ENCODE measurements at places on chromosomes 7 and 10.

- DNase-seq: no peak
Measured at GRCh38 chr10:111392910-111393309, 316.1 kb downstream of the ADRA2A start.

- no peak for DNase-seq
Measured at GRCh38 chr10:42987575-42987974, 89.3 kb upstream of the RET start.

DNA sequence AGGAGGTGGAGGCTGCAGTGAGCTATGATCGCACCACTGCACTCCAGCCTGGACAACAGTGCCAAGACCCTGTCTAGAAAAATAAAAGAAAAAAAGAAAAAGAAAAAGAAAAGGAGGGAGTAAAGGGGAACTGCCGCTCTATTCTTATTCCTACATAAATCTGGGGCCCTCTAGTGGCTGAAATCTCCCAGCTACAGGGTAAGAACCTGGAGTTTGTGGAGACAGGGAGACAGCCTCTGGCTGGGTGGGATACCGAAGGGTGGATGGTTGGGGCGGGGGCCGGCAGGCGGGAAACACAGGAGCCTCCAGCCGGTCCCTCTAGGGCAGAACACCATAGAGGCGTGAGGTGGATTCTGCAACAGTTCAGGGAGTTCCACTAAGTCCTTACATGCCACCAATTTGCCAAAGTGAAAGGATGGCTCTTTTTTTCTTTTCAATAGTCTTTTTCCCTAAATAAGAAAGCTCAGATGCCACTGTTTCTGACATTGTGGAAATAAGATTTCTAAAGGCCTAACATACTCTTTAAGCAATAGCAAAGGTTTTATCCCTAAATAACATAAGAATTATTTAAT is 117.3 kb downstream of the SVIL start:
- no peak for DNase-seq

- DNase-seq: no peak
Measured at GRCh38 chr10:79144351-79145173, 75.8 kb downstream of the ZMIZ1 start.

DNA sequence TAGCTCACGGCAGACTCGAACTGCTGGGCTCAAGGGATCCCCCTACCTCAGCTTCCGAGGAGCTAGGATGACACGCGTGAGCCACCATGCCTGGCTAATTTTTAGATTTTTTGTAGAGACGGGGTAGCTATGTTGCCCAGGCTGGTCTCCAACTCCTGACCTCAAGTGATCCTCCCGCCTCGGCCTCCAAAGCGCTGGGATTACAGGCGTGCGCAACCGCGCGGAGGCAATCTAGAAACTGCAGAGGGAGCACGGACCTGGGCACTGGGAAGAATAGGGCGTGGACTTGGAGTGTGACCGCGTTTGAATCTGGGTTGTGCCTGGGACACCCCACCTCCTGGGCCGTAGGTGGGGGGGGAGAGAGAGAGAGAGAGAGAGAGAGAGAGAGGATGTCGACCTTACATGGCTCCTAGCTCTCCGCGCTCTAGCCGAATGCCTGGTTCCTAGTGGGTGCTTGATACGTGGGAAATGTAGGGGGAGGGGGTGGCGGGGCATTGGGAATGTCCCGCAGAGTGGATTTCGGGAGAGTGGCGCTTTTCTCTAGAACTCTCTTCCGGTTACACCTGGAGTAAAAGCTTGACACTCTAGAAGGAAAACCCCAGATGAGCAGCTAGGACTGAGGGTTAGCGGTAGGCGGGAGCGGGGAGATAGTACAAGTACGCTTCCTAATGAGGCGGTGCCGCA is 1.2 kb upstream of the MAP3K8 start:
- no peak for DNase-seq

DNA sequence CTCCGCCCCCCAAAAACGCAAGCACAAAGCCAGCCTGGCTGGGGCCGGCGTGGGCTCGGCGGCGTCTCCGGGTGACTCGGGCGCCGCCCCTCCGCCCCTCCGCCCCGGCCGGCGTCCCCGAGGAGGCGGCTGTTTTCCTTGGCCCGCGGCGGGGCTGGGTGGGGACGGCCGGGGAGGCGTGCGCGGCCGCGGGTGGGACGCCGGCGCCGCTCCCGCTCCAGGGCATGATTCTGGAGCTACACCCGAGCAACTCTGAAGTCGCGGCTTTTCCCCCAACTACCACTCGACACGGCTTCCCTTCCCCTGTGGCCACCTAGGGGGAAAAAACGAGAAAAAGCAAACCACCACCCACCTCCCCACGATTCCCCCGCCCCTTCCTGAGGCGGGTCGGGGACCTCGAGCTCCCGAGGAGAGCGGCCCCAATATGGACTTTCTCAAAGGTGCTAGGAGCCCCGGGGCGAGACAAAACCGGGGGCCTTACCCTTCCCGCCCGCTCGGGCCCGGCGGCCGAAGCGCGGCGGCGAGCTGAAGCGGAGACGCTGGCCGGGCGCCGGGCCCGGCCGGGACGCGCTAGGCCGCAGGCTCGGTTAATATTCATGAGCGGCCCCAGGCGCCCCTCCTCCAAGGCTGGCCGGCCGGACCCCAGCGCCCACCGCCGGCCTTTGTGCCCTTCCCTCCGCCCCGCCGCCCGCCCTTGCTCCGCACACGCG is 856 bp downstream of the ARHGAP21 start:
- no peak for DNase-seq

DNA sequence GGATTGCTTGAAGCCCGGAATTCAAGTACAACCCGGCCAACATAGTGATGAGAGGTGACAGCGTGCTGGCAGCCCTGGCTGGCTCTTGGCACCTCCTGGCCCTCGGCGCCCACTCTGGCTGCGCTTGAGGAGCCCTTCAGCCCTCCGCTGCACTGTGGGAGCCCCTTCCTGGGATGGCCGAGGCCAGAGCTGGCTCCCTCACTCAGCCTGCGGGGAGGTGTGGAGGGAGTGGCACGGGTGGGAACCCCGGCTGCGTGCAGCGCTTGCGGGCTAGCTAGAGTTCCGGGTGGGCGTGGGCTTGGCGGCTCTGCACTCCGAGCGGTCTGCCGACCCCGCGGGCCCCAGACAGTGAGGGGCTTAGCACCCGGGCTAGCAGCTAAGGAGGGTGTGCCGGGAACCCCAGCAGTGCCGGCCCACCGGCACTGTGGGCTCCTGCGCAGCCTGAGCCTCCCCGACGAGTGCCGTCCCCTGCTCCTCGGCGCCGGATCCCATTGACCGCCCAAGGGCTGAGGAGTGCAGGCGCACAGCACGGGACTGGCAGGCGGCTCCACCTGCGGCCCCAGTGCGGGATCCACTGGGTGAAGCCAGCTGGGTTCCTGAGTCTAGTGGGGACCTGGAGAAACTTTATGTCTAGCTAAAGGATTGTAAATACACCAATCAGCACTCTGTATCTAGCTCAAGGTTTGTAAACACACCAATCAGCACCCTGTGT is 12.1 kb upstream of the RNF216 start:
- no peak for DNase-seq

- DNase-seq: no peak
Measured at GRCh38 chr7:43454936-43455518, 127.9 kb upstream of the STK17A start.

DNA sequence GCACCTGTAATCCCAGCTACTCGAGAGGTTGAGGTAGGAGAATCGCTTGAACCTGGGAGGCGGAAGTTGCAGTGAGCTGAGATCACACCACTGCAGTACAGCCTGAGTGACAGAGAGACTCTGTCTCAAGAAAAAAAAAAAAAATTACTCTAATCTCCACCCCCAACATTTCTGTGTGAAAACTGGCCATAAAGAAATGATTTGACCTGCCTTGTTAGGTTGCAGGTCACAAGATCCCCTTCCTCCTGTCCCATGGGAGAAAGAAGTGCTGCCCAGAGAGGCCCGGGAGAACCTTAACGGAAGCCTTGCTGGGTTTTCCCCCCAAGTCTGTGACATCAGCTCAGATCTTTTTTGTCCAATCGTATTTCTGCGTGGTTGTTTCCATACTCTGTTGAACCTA is 8.7 kb upstream of the CALHM1 start:
- no peak for DNase-seq

GRCh38 chr10:47277352-47278151 is 22.4 kb upstream of the GDF10 start:
- DNase-seq: no peak

GRCh38 chr7:155733582-155734444 is 78.5 kb downstream of the SHH start:
- no peak for DNase-seq

GRCh38 chr7:28955718-28956607 is 2.2 kb downstream of the TRIL start:
- no peak for DNase-seq

GRCh38 chr7:66725843-66726242 is 14.7 kb upstream of the RABGEF1 start:
- DNase-seq: no peak

DNA sequence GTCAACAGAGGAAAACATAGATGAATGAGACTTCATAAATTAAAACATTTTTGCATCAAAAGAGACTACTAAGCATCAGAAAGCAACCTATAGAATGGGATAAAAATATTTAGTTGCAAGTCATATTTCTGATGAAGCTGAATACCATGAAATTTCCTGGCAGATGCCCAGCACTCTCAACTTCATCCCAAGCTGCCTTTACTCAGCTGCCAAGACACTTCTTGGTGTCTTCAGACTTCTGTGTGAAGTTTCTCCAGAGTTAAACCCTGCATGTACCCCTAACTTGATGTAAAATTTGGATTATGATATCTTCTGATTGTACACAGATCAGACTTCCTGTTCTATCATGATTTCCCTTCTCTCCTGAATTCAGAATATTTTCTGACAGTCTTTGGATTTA is 73.2 kb downstream of the AKR1C4 start:
- DNase-seq: no peak

DNA sequence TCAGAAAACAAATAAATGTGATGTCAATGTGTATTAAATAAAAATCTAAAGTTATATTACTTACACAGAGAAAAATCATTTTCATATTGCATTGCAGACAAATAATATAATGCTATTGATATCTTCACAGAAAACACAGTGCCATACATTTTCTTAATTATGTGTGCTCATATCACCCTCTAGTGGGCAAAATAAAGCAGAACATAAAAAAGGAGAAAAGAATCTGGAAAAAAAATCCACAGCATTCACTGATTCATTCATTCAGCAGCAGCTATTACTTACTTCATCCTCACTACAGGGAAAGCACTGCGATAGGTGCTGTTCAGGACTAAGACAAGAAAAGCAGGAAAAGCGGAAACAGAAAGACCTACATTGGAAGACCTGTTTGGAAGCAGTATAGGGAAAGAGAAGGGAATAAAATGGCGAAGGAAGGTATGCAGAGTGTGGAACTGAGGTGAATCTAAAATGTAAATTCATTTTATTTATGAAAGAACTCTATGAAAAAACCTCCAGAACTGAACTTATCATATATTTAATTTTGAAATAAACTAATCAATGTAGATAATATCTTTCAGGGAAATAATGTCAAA is 73.2 kb downstream of the POT1 start:
- no peak for DNase-seq

DNA sequence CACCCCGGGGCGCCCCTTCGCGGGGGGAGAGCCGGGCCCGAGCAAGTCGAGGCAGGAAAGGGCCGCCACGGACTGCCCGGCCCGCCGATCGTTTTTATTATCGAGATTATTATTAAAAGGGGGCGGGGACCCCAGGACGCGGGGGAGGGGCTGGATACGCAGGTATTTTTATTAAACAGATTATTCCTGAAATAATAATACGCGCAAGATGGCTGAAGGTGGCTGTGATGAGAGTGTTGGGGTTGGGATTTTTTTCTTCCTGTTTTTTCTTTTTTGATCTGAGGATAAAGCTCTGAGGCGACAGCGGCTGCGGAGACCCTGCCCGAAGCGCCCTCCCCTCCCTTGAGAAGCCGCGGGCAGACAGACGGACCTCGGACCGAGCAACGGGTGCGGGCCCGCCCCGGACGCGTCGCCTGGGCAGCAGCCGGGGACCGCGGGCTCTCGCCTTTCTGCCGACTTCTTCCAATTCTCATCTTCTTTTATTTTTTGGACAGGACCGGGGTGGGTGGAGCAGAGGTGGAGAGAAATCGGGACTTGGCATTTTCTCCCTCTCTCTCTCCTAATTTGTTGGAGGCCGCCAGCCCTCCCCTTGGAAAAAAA is 1.4 kb upstream of the TRIM8 start:
- no peak for DNase-seq

GRCh38 chr10:24944512-24945255 is 7.7 kb downstream of the PRTFDC1 start:
- DNase-seq: no peak

DNA sequence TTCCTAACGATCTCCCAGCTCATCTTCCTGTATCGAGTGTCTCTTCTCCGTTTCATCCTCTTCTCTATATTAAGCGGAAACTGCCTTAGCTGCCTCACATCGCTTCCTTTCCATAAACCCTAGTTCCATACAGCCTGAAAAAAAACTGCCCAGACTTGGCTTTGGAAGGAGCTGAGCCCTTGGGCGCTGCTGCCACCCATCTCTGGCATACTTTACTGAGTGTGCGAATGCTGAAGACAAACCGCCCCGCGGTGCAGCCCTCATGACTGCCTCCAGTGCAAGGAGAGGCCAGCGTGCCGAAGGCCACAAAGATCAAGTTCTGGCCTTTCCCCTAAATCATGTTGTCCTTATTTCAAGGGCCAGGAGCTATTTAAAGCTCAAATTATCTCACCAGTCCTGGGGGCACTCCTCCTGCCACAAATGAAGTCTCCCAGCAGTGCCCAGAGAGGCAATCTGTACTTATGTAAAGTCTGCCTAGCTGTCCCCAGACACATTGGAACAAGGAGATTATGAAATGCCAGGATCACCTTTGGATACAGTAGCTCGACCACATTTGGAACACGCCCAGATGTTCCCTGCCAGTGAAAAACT is 25.2 kb downstream of the YWHAG start:
- no peak for DNase-seq

DNA sequence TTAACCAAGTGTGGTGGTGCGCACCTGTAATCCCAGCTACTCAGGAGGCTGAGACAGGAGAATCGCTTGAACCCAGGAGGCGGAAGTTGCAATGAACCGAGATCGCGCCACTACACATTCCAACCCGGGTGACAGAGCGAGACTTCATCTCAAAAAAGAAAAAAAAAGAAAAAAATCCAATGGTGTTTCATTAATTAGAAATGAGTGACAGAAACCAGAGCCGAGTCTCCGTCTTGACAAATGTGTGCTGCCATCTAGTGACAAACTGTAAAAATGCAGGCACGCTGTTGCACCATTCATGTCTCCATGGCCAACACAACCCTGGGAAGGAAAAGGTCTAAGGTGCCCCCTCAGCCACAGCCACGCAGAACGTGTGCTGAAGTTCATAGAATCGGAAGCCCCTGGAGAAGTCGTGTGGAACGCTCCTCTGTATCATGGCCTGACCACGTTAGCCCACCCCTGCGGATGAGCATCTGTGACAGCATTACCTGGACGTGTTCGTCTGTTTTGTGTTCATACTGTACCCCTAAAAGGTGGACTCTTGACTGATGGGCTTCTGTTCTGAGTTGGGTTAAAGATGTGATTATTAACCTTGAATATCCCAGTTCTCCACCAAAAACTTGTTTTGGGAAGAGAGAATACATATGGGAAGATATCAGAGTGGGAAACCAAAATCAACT is 94.9 kb downstream of the LYZL2 start:
- DNase-seq: no peak

DNA sequence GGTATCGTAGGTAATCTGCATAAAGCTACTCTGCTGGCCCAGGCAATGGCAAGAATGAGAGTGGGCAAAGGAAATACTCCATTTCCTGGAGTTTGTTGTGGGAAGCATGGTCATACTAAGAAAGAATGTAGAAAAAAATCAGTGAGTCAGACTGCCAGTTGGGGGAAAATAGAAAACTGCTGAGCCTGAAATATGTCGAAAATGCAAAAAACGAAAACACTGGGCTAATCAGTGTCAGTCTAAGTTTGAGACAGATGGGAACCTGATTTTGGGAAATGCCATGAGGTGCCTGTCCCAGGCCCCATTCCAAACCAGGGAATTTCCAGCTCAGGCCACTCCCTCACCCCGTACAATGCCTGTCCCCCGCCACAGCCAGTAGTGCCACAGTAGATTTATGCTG is 150.0 kb downstream of the ZNF33B start:
- no peak for DNase-seq
